ENCODE measurements at places on chromosomes 5 and 9. TPM values are rescaled to one million over a fixed set of nuclear protein-coding genes. Genes with fewer than 3 reads are reported as not detected.

- H3K4me1 ChIP-seq: peaks cover 5% of the 10 kb centered on the region
- H3K27ac ChIP-seq: no peak overlapping the region
- H3K4me3 ChIP-seq: no peak overlapping the region
- peaks cover 4% of the 10 kb centered on the region for H3K27me3 ChIP-seq
- H3K36me3 ChIP-seq: no peaks in the 10 kb centered on the region
- no peak for DNase-seq
Measured at GRCh38 chr9:38026021-38026809, 42.8 kb downstream of the SHB start.

Gene CORO2A
- total RNA-seq: 12.3 TPM

DNA sequence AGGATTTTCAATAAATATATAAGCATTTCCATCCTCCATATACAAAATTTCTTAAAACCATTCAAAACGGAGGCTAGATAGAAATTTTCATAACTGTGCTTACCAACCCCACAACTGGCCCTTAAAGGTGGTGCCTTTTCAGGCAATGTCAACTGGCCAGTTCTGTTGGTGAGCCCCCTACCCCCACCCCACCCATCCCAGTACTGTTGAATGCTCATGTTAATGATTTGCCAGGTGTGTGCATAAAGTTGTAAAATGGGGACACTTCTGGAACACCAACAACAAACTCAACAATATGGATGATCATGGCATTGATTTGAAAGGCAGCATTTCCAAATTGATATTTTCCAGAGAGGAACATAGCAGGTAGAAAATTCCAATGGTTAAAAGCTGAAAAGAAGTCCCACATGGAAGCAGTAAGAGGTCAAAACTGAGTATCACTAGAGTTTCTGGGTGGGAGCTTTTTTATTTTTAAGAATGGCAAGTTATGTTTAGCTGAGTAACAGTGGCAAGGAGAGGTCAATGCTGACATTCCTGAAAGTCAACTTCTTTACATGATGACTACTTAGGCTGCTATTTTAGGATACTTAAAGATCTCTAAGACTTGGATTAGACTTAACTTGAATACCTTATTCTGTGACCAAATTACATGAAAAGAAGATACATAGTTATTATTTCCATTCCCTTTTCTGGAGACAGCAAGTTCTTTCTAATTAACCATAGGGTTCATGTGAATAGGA is 2.7 kb downstream of the LEAP2 start:
- no peak overlapping the region for H3K27ac ChIP-seq
- no peaks in the 10 kb centered on the region for H3K4me1 ChIP-seq

Gene OLFM1
- total RNA-seq: not detected

Gene TMEM252
- not detected for total RNA-seq

Gene PCDHGC5
- not detected for total RNA-seq

Gene C7
- total RNA-seq: not detected

DNA sequence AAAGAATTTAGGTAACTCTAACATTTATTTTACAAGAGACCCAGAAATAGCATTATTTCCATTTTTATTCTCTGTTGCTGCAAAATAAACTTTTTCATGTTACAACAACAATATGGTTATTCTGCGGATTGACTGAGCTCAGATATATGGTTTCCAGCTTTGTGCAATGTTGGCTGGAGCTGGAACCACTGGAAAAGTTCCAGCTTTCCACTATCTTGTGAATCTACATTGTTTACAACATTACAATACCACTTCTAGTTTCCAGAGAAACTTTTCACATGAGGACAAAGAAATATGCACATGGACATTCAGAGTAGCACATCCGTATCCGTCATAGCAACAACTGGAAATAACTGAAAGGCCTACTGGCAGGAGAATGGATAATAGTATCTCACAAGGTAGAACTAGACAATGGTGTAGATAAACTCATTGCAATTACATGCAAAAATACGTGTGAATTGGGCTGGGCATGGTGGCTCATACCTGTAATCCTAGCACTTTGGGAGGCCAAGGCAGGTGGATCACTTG is 436.1 kb upstream of the ADAMTS16 start:
- no peaks in the 10 kb centered on the region for H3K36me3 ChIP-seq
- no peak overlapping the region for H3K4me3 ChIP-seq
- DNase-seq: no peak
- no peak overlapping the region for H3K27ac ChIP-seq
- no peaks in the 10 kb centered on the region for H3K27me3 ChIP-seq

DNA sequence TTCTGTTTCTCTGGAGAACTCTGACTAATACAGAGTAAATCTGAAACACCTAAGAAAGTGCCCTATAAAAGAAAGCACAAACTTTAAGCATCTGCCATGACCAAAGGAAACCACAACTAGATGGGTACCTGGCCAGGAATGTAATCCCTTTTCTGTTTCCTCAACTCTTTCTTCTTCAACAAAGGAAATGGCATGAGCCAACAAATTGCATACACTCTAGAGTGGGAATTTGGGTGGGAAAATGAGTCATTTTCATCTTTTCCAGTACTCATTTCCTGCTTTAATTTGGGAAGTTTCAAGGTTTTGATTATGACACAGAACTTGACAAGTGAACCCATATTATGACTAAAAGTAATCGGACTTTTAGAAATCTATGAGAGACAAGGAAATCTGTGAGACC is 349.2 kb upstream of the RORB start:
- H3K36me3 ChIP-seq: no peaks in the 10 kb centered on the region
- H3K27me3 ChIP-seq: no peaks in the 10 kb centered on the region
- no peak for DNase-seq
- no peak overlapping the region for H3K27ac ChIP-seq

GRCh38 chr5:54073131-54073530 is 237.2 kb downstream of the ARL15 start:
- H3K27me3 ChIP-seq: no peaks in the 10 kb centered on the region
- no peak overlapping the region for H3K4me3 ChIP-seq
- no peaks in the 10 kb centered on the region for H3K4me1 ChIP-seq
- DNase-seq: no peak

DNA sequence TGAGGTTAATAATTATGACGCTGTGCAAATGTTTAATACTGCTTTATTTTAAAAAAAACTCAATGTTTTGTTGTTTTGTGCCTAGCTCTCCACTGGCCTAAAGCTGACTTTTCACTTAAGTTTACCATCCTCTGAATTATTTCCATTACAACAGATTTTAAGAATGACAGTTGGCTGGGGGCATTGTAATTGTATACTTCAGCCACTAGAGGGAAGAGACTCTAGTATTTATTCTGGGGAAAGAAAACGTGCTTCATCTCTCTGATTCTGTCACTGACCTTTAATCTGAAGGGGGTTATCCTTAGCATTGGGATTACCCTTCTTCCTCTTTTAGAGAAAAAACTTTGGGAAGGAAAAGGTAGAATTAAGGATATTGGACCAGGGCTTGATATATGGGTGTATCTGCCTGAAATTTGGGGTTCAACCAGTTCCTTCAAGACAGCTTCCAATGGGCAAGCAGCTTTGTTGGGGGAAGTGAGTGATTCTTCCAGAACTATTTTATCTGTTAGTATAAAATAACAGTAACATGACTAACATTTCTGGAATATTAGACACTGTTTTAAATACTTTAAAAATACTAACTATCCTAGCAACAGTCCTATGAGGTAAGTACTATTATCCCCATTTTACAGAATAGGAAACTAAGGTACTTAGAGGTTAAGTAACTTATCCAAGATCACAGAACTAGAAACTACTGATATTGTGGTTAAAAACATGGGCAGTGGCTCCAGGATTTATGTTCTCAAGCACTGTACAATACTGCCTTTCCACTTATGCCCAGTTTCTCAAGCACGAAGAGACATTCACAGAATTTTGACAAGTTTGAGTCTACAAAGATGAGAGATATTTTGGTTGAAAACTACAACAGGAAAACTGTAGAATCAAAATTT is 208.4 kb downstream of the CD180 start:
- H3K27ac ChIP-seq: no peak overlapping the region
- DNase-seq: no peak
- no peak overlapping the region for H3K4me3 ChIP-seq
- no peaks in the 10 kb centered on the region for H3K4me1 ChIP-seq
- no peaks in the 10 kb centered on the region for H3K36me3 ChIP-seq
- H3K27me3 ChIP-seq: no peaks in the 10 kb centered on the region

Gene TEX48
- not detected for total RNA-seq

- H3K27me3 ChIP-seq: no peaks in the 10 kb centered on the region
- DNase-seq: no peak
- no peaks in the 10 kb centered on the region for H3K36me3 ChIP-seq
Measured at GRCh38 chr5:124056991-124057723, 545.2 kb downstream of the CSNK1G3 start.

Gene ERGIC1
- total RNA-seq: 67.7 TPM

DNA sequence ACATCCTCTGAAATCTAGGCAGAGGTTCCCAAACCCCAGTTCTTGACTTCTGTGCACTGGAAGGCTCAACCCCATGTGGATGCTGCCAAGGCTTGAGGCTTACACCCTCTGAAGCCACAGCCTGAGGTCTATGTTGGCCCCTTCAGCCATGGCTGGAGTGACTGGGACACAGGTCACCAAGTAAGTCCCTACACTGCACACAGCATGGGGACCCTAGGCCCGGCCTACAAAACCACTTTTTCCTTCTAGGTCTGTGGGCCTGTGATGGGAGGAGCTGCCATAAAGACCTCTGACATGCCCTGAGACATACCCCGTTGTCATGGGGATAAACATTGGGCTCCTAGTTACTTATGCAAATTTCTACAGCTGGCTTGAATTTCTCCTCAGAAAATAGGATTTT is 418.8 kb upstream of the CCNH start:
- no peaks in the 10 kb centered on the region for H3K27me3 ChIP-seq
- DNase-seq: no peak
- H3K4me3 ChIP-seq: no peak overlapping the region
- H3K4me1 ChIP-seq: no peaks in the 10 kb centered on the region
- H3K27ac ChIP-seq: no peak overlapping the region

Gene NKD2
- 0.18 TPM for total RNA-seq

Gene PAEP
- not detected for total RNA-seq

GRCh38 chr5:170501931-170502330 is 1.9 kb upstream of the KCNIP1 start:
- no peaks in the 10 kb centered on the region for H3K27me3 ChIP-seq
- DNase-seq: no peak
- no peak overlapping the region for H3K27ac ChIP-seq
- H3K36me3 ChIP-seq: no peaks in the 10 kb centered on the region
- no peak overlapping the region for H3K4me3 ChIP-seq

- H3K36me3 ChIP-seq: no peaks in the 10 kb centered on the region
- H3K27ac ChIP-seq: no peak overlapping the region
- no peaks in the 10 kb centered on the region for H3K4me1 ChIP-seq
- no peak overlapping the region for H3K4me3 ChIP-seq
- DNase-seq: no peak
Measured at GRCh38 chr5:45189481-45189880, 380.7 kb downstream of the MRPS30 start.

DNA sequence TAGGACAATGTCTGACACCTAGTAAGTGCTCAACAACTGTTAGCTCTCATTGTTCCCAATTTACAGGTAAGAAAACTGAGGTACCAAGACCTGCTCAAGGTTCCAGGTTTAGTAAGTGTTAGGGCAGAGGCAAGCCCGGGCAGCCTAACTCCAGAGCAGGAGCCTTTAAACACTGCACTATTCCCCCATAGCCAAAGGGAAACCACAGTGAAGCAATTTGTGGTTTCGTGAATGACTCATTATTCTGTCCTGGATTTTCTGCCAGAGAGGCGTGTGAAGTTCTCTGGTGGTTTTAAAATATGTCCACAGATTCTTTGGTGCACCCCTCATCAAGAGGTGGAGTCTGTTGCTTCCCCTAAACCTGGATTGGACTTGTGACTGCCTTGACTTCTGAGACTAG is 1.0 kb upstream of the MCC start:
- H3K27me3 ChIP-seq: peaks cover 29% of the 10 kb centered on the region
- no peak overlapping the region for H3K27ac ChIP-seq
- no peak for DNase-seq
- H3K36me3 ChIP-seq: no peaks in the 10 kb centered on the region
- H3K4me1 ChIP-seq: peaks cover 5% of the 10 kb centered on the region

- H3K36me3 ChIP-seq: no peaks in the 10 kb centered on the region
- no peak overlapping the region for H3K4me3 ChIP-seq
- no peak for DNase-seq
- H3K4me1 ChIP-seq: peaks cover 67% of the 10 kb centered on the region
Measured at GRCh38 chr5:52743970-52744369, 43.7 kb upstream of the ITGA1 start.

GRCh38 chr5:110354311-110354710 is 372.2 kb downstream of the TMEM232 start:
- H3K4me1 ChIP-seq: no peaks in the 10 kb centered on the region
- no peak overlapping the region for H3K27ac ChIP-seq
- DNase-seq: no peak
- H3K27me3 ChIP-seq: no peaks in the 10 kb centered on the region
- no peak overlapping the region for H3K4me3 ChIP-seq

Gene IFNA21
- not detected for total RNA-seq

GRCh38 chr5:33692980-33693379 is 198.8 kb downstream of the ADAMTS12 start:
- H3K36me3 ChIP-seq: no peaks in the 10 kb centered on the region
- H3K4me3 ChIP-seq: no peak overlapping the region
- H3K4me1 ChIP-seq: no peaks in the 10 kb centered on the region
- no peak for DNase-seq
- no peaks in the 10 kb centered on the region for H3K27me3 ChIP-seq

- no peak overlapping the region for H3K4me3 ChIP-seq
- DNase-seq: no peak
- no peaks in the 10 kb centered on the region for H3K4me1 ChIP-seq
- no peaks in the 10 kb centered on the region for H3K27me3 ChIP-seq
- no peaks in the 10 kb centered on the region for H3K36me3 ChIP-seq
Measured at GRCh38 chr9:103617046-103617445, 477.1 kb upstream of the SMC2 start.

DNA sequence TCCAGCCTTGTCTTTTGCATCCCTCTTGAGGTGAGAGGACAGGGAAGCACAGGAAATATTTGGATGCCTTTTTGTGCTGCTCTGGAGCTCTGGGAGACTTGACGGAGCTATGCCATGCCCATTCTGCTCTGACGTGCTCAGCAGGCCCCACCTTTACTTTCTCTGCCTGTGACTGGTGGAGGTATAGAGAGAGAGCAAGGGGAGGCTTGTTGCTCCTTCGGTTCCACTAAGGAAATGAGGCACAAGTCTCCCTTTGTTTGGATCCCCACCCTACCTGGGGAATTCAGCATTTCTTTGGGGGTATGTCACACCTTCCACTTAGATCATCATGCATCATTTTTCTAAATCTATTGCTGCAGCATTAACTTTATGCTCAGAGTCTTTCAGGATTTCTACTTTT is 121.8 kb upstream of the CNTLN start:
- no peaks in the 10 kb centered on the region for H3K36me3 ChIP-seq
- DNase-seq: no peak
- no peaks in the 10 kb centered on the region for H3K4me1 ChIP-seq
- H3K27me3 ChIP-seq: no peaks in the 10 kb centered on the region
- H3K4me3 ChIP-seq: no peak overlapping the region
- H3K27ac ChIP-seq: no peak overlapping the region

GRCh38 chr5:96781031-96781971 is 26.4 kb downstream of the ERAP1 start:
- H3K4me1 ChIP-seq: no peaks in the 10 kb centered on the region
- H3K4me3 ChIP-seq: no peak overlapping the region
- H3K36me3 ChIP-seq: peaks cover 12% of the 10 kb centered on the region
- DNase-seq: no peak
- H3K27ac ChIP-seq: no peak overlapping the region
